ENCODE measurements at places on chromosomes 6 and 20.
A peak's percentile ranks its signal among the peaks of the same experiment; 100 is the strongest.

DNA sequence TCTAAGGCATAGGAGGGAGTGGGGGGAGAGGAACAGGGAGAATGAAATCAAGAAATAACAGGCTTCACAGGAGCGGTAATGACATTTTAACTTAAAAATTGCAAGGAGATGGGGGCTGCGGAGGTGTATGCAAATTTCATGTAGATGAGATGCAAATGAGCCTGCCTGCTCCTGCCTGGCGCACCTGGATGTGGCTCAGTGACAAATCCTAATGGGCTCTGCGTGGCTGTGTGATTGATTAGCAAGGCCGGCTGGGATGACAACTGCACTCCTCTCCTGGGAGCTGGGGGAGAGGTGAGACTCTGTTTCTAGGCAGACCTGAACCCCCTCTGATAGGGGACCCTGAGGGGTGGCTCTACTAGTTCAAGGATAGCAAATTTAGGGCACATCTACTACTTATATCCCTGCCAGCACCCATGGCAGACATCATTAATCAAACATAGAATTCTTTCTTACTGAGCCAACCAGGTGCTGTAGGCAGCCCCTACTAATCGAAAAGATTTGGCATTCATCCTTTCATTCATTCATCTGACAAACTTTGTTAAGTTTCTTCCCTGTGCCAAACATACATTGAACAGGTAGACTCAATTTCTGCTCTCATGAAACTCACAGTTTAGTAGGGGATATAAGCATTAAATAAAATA, 38.4 kb upstream of the TGM2 start:
- DNase-seq, result no peak

- DNase-seq, result no peak
These were observed 189.4 kb upstream of the RUNX2 start for GRCh38 chr6:45138765-45139164.

DNA sequence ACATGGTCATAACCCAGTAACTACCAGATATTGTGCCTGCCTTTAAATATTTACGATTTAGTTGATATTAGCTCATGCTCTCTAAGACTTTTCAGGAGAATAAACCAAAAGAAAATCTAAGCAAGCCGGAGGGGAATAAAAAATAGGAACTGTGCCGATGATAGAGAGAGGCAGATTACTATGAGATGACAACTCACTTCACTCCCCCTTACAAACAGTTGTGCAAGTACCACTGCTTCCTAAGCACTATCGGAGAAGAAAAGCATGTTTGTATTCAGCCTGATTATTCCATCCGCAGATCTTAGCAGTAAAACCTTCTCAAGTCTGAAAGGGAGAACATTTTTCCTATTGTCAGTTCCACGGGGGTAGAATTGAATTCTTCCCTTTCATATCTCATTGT, 294.4 kb downstream of the KCNQ5 start:
- DNase-seq, result no peak

DNA sequence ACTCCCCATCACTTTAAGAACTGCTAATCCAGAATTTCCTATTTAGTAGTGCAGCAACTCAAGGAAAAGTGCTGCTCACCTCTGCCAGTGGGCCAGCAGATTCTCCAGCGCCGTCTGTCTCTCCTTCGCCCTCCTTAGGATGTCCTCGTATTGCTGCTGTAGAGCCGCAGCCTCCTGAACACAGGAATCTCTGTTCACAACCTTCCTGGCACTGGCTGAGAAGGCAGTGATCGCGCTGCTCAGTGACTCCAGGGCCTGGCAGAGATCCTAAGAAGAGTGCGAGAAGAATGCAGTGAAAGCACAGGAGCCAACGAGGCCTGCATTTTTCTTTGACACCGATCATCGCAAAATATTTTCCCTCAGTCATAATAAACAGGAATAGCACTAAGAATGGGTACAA, 209.0 kb downstream of the SYNE1 start:
- DNase-seq, result no peak

DNA sequence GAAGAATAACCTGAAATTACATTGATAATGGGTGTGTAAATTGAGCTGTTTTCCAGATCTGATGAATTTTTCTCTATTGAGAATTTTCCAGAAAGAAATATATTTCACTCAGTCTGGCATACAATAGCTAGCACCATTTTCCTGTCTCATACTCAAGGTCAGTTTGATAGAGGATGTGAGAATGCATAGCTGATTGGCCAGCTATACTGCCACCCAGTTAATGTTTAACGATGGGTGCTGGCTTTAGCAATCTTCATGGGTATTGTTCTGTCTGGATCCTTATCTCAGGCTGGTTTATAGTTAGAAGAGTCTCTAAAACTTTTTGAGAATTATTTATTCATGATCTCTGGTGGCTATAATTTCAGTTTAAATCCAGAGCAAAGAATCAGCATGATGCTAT, 147.4 kb downstream of the HDGFL1 start:
- DNase-seq, result no peak

GRCh38 chr6:36280467-36280866, 10.6 kb downstream of the PNPLA1 start:
- DNase-seq, result no peak

GRCh38 chr6:156107624-156108101, 652.0 kb upstream of the NOX3 start:
- no peak for DNase-seq

- DNase-seq, result no peak
These were observed 379.4 kb downstream of the ESR1 start for GRCh38 chr6:152186840-152187239.

GRCh38 chr6:14506656-14507246, 389.2 kb downstream of the CD83 start:
- no peak for DNase-seq

DNA sequence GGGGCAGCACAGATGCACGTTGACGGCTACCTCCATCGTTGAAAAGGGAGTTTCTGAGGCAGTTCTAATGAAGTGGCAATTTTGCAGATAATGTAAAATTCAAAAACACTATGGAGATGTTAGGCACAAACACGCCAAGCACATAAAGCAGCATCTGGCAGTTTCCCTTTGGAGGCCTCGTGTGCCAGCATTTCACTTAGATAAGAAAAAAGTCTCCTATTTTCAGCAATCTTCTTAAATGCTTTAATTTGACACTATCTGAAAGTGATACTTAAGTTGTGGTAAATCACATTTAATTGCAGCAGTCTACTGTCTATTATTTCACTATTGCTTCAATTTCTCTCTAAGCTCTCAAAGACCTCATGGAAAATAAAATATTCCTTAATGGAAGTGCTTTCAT, 125.3 kb upstream of the PROKR2 start:
- no peak for DNase-seq

DNA sequence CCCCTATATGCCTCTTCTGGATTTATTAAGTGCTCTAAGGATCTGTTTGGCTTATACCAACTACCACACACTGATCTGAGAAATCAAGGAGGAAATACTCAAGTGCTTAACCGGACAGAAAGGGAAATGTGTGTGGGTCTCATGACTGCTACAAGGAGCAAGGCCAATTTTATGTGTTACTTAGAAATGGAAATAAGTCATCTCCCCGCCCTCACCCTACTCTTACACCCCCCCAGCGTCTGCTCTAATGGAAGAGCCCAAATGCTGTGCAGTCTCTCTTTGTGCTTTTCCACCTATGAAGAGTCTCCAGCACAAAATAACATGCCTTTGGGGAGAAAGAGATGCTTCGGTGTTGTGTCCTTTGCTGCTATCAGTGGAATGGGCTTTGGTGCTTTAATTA, 428.8 kb upstream of the ARID1B start:
- DNase-seq, result no peak

GRCh38 chr6:143410859-143411270, 39.6 kb downstream of the ADAT2 start:
- no peak for DNase-seq

DNA sequence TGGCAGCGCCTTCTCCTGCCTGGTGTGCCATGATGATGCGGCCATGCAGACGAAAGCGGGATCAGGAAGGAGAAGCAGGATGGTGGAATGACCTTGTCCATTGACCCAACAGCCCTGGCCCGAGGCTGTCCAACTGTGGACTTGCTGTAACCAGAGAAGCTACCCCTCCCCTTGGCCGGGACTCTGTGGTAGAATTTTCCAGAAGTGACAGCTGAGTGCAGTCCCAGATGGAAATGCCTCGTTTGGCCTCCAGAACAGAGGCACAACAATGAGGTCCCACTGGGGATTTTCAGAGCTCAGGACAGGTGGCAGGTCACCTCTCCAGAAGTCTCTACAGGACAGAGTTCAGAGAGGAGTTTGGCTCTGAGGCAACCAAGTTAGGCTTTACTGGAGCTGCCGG, 299.2 kb upstream of the CDH4 start:
- DNase-seq, result no peak

DNA sequence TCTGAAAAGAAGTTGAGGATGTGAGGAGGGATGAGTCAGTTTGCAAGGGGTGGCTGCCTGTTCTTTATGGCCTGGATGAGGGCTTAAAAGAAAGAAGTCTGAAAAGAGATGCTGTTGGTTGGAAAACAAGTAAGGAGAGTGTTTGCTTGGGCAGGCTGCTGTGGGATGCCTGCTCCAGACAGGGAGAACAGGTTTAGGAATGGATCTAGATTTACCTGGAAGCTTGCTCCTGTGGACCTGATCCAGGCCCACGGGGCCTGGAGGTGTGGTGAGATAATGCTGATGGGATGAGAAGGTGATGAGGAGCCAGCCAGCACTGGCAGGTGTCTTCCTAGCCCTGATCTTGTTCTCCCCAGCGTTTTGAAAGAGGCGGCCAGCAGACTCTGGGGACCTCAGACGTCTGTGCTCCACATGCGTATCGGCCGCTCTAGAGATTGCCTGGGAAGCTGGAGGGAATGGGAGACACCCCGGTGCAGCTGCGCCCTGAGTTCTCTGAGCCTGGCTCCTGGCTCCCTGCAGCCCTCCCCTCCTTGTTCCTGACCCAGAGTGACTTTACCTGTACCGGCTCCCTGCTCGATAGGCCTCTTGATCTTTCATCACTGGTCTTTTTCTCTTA, 331.3 kb downstream of the ZFAND3 start:
- no peak for DNase-seq

GRCh38 chr6:81999826-82000225, 247.3 kb upstream of the TENT5A start:
- no peak for DNase-seq

GRCh38 chr6:29737707-29738630, 14.7 kb downstream of the HLA-F start:
- DNase-seq, result peak; percentile 51

- DNase-seq, result no peak
These were observed 243.2 kb downstream of the ARID1B start for GRCh38 chr6:157020398-157020797.

- no peak for DNase-seq
These were observed 51.0 kb upstream of the MLIP start for GRCh38 chr6:54060286-54060685.

- no peak for DNase-seq
These were observed 58.7 kb upstream of the FAM83B start for GRCh38 chr6:54787825-54788224.

DNA sequence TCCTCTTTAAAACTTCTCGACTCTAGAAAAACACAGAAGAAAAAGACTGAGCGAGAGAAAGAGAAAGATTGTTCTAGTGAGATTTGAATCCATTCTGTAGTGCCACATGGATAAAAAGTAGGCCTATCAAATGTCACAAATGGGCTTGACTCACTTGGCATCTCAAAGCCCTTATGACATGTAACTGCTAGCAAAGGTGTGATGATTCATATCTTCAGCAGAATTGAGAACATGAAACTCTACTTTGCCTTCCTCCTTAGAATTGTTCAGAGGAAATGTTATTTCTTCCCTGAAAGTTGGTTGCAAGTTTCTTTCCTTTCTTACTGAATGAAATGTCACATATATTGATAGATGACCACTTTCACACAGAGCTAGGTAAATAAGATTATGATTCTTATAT, 40.4 kb upstream of the DUSP22 start:
- no peak for DNase-seq

DNA sequence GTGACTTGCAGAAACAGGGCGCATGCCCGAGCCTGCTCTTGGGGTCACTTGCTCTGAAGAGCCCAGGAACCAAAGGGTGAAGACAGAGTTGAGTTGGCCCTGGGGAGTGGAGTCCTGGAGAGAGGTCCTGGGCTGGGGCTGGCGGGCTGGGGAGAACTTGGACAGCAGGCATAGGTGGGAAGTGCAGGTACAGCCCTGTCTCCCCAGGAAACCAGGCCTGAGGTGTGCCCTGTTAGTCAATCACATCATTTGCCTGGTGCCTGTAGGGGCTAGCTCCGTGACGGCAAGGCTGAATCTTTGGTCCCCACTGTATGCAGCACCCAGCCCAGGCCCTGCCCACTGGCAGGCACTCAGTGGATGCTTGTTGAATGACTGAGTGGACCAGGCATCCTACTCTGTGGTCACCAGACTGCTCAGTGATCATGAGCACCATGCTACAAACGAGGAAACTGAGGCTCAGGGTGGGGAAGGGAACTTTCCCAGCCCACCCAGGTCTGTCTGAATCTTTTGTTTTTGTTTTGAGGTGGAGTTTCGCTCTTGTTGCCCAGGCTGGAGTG, 15.6 kb upstream of the NOL4L start:
- DNase-seq, result no peak

DNA sequence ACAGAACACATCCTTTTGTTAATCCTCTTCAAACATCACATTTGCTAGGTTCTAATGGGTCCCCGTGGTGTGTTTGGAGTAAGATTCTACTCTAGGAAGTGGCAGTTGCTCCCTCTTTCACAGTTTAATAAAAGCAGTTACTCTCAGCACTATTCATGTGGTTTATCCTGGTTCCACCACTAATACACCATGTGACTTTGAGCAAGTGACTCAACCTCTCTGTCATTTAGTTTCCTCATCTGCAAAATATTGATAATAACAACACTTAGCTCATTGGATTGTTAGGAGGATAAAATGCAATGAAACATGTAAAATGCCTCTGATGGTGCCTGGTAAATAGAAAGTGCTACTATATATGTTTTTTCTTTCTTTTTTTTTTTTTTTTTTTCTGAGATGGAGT, 488.0 kb upstream of the NOX3 start:
- no peak for DNase-seq

DNA sequence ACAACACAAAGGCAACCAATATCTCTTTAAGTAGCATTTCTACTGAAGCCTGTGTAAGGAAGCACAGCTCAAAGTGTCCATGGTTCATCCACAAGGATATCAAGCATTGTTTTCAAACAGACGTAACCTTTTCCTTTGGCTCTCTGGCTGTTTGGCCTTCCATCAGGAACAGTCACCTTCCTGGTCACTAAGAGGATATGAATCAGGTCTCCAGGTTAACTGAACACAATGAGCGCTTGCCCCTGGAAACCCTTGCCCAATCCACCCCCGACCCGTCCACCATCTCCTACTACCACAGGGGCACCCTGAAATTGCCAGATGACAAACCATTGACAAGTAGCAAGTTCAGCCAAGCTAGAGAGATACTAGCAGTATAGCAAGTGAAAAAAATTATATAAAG, 114.4 kb upstream of the COL21A1 start:
- no peak for DNase-seq

GRCh38 chr6:84432619-84433018, 205.2 kb upstream of the CEP162 start:
- no peak for DNase-seq

- no peak for DNase-seq
These were observed 113.6 kb downstream of the DHX35 start for GRCh38 chr20:39075731-39076130.

Data from activated naive CD8-positive, alpha-beta T cell treated with anti-CD3 and anti-CD28 coated beads, Interleukin-2, amount 50 U/mL, for 16 hours (primary cell).